ENCODE measurements at places on chromosomes 2 and 18.

DNA sequence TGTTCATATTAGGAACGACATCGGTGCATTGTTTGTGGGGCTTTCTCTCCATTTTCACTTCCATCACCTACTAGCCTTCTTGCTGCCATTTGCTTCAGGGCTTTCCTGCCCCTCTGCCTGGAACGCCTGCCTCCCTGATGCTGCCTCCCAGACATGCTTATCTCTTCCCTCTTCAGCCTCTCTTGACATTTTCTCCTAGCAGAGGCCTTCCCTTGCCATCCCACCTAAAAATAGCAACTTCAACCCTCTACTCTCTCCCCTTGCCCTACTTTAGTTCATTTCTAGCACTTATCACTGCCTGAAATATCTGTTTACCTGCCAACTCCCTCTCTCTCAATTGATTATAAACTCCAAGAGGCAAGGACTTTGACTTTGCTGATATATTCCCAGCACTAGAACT, 210.3 kb downstream of the SP3 start:
- no peak for DNase-seq

DNA sequence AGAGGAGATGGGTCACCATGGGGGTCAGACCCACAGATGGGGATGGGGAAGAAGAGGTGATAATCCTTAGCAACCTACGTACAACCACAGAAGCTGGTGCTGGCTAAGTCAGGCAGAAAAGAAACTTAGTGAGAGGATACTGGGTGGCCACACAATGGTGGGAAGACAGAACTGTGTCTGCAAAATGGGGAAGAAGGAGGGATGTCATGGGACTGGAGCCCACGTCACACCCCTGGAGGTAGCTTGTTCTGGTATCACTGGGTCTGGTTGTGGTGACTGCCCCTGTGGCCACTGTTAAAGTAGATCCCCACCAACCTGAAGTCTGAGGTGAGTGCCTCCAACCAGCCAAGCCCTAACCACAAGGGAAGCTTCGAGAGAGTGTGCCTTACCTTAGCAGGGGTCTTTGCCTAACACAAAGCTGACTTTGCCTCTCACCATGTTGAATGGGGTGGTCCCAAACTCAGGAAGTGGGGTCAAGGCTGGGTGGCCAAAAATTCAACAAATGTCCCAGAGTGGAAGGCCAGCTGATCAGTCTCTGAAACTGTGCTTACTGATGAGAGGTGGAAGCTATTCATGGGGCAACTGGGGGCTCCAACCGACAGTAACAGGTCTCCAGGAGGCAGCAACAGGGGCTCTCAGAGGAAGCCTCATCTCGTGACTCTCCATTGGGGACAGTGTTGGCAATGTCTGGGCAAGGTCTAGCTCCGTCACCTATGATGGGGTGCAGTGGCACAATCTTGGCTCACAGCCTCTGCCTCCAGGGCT, 64.8 kb upstream of the SLC1A4 start:
- DNase-seq, result no peak

DNA sequence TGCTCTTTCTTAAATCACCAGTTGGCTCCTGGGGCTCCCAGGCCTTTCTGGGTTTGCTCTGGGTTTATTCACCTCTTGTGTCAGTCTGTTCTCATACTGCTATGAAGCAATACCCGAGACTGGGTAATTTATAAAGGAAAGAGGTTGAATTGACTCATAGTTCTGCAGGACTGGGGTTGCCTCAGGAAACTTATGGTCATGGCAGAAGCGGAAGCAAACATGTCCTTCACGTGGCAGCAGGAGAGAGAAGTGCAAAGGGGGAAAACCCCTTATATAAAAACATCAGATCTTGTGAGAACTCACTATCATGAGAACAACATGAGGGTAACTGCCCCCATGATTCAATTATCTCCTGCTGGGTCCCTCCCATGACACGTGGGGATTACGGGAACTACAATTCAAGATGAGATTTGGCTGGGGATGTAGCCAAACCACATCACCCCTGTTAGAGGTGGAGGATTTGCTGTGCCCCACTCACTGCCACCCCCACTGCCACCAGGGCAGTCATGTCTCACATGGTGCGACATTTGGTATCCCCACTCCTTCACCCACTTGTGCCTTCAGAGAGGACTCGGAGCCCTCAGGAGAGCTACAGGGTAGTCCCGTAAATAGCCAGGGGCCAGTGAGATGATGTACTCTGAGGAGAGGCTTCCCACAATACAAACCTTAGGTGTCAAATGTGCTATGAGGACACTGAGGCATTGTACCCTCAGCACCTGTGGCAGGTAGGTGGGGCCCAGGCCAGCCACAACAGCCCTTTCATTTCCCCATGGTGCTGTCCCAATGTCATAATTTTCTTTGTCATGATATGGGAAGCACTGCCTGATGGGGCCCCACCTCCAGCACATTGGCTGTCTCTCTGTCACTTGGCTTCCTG, 35.7 kb downstream of the CDC42EP3 start:
- peak; percentile 33 for DNase-seq

GRCh38 chr2:95344215-95344583, 47.1 kb downstream of the KCNIP3 start:
- DNase-seq, result no peak

- no peak for DNase-seq
These were observed 34.9 kb downstream of the EN1 start for GRCh38 chr2:118812552-118812951.

DNA sequence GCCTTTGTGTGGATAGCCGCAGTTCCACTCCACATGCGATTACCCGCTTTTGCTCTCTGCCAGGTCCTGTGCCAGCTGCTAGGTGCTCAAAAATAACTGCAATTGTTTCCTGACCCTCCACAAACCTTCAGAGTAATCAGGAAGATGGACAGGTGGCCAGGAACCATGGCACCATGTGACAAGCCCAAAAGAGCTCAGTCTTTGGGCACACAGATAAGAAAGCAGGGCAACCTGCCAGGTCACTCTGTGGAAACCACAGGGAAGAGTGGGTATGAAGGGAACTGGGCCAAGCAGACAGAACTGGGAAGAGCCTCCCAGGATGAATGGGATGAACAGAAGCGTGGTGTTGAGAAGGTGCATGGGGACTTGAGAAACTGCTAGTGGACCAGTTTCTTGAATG, 79.4 kb upstream of the AGAP1 start:
- peak; percentile 61 for DNase-seq

- no peak for DNase-seq
These were observed 84.2 kb downstream of the LBH start for GRCh38 chr2:30315391-30316063.

GRCh38 chr18:76431437-76432273, 63.4 kb downstream of the ZNF516 start:
- no peak for DNase-seq

DNA sequence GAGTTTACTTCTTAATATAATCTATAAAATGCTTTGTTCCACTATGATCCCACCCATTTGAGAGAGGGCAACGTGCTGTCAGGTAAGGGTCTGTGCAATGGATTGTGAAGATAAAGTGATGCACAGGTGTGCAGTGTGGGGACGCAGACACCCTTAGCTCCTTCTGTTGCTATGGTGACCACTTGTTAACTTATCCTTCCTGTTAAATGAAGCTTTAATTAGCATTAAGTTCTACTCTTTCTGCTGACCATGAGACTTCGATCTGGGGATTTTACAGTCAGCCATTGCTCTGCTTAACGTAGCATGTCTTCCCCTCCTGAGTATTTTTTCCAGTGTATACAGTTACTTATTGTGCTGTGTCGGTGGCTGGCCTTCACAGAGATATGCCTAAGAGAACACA, 23.1 kb upstream of the ALKAL2 start:
- no peak for DNase-seq

DNA sequence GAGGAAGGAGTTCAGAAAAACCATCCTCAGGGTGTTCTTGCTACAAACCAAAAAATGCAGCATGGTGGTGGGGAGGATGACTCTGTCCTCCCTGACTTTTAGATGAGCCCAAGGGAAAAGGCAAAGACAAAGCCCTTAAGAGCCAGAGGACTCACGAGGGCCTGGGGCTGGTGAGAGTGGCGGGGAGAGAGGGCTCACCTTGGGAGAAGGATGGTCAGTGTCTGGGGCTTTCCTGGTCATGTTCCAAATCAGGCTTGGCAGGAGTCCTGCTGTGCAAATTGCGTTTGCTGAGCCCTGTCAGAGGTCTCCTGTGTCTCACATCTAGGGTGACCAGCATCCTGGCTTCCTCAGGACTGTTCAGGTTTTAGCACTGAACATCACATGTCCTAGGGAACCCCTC, 4.7 kb downstream of the UGT1A1 start:
- no peak for DNase-seq

- no peak for DNase-seq
These were observed 47.2 kb downstream of the TMEM178A start for GRCh38 chr2:39712953-39713352.

DNA sequence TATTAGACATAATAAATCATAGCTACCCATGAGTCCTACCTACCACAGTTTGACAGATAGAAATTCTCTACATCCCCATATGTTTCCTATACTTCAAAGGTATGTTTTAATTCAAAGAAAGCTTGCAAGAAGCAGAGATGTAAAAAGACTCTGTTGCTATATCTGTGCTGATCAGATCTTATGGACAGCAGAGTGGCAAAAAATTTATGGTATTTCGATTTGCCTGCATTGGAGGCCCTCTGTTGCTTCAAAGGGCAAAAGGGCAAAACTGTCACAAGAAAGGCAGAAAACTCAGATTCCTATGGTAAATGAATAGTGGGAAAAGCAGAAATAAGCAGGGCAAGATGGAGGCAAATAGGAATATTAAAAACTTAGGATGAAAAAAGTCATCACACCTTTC, 447.8 kb upstream of the SPHKAP start:
- no peak for DNase-seq

GRCh38 chr18:24491927-24492834, 31.7 kb downstream of the HRH4 start:
- DNase-seq, result no peak

DNA sequence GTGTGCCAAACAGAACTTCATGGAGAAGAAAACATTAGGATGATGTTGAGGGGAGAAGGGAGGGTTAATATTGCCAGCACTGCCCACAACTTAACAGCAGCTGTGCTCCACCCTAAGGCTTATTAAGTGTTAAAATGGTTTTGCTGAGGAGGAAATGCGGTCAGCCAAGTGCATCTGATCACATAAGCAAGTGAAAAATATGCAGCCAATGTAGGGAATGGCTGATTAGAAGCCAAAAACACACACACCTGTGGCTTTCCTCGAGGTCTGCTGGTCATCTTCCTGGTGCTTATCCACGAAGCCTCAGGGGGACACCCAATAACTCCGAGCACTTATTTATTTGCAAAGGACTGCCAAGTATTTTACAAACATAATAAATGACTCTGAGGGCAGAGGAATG, 66.3 kb upstream of the GPR45 start:
- no peak for DNase-seq

DNA sequence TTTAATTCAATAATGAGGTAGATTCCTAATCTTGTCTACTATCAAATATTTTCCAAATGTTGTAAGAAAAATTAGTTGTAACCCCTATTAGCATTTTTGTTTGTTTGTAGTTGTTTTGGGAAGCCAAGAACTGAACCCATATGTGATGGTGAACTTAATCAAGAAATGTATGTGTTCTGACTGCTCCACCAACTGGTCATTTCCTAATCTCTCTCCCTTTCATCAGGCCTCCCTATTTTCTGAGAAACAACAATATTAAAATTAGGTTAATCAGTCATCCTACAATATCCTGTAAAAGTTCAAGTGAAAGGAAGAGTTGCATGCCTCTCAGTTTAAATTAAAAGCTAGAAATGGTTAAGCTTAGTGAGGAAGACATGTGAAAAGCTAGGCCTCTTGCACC, 504.0 kb downstream of the EPHA4 start:
- DNase-seq, result no peak

GRCh38 chr18:10197097-10197496, 257.3 kb upstream of the APCDD1 start:
- no peak for DNase-seq

DNA sequence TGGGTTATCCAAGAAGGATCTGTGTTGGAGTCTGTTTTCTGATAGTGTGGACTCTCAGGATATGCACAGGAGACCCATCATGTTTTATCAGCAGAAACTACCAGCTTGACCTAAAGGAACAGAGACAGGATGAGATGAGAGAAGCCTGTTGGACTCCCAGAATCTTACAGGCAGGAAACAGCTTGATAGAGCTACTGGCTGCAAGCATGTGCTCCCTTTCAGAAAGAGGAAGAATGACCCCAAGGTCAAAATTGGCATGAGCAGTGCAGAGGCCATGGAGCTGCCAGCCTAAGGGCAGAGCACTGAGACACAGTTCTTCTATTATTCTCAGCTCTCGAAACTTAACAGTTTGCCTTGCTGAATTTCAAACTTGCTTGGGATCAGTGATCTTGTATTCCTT, 135.2 kb upstream of the NFATC1 start:
- DNase-seq, result peak; percentile 19

DNA sequence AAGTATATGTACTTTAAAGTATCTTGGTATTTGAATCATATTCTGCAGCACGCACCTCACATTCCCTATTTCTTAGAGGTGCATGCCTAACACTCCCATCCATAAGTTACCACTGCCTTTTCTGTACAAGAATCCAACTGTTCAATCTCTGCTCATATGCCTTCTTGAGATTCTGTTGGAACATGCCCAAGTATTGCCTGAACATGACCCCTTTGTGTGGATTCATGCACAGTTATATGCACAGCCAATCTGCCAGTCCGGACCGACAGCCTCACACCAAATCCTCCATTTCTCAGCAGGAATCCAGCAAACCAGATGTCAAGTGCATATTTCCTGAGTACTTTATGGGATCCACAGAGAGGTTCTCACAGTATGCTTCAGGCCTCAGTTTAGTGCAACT, 222.0 kb downstream of the TMEM182 start:
- DNase-seq, result no peak

All from hematopoietic multipotent progenitor cell treated with erythropoietin and hydrocortisone succinate and interleukin-3 and kit ligand, for 8 days (in vitro differentiated cells).